ENCODE measurements at places on chromosomes 16 and 17. TPM values are rescaled to one million over a fixed set of nuclear protein-coding genes. Genes with fewer than 3 reads are reported as not detected.
A peak's percentile ranks its signal among the peaks of the same experiment; 100 is the strongest.

The LRRC75A gene
- 1.2 TPM for total RNA-seq

The EPX gene
- not detected for total RNA-seq

The SLFN14 gene
- not detected for total RNA-seq

The TBKBP1 gene
- total RNA-seq = 21.5 TPM

The CFDP1 gene
- total RNA-seq = 36.8 TPM

The PER1 gene
- total RNA-seq = 136 TPM

The TGFB1I1 gene
- total RNA-seq = 36.3 TPM

The TLCD2 gene
- 1.9 TPM for total RNA-seq

DNA sequence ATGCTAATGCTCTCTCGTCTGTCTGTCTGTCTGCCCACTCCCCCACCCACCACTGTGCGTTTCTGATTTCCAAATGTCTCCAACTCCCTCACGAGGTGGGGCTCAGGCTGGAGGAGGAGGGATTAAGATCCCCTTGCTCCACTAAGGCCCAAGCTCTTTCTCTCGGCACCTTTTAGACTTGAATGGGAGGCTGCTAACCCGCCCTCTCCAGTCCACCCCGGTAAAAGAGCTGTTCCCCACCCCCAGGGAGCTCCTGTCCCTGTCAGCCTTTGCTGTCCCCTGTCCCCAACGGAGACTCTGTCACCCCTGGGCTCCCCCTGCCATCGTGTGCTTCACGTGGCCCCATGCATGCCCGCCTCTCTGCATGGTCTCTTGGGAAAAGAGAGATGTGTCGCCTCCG lies 68.5 kb upstream of the PLCG2 start:
- DNase-seq = no peak

DNA sequence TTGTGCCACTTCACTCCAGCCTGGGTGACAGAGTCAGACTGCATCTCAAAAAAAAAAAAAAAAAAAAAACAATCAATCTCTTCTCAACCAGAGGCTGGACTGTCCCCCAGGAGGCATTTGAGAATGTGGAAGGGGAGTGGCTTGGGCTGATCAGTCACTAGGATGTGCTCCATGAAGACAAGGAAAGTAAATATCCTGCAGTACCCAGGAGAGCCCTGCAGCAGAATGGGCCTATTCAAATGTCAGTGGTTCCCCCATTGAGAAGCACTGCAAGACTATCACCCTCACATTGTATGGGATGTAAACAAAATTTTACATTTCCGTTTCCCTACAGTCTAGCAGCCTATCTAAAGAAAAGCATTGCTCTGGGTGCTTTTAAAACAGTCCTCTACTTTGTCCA lies 70.3 kb downstream of the DNAH9 start:
- no peak for DNase-seq

GRCh38 chr16:68732042-68732680 lies 4.9 kb upstream of the CDH1 start:
- no peak for DNase-seq

- DNase-seq = no peak
These were observed 6.4 kb downstream of the DOC2A start for GRCh38 chr16:30004424-30004776.

DNA sequence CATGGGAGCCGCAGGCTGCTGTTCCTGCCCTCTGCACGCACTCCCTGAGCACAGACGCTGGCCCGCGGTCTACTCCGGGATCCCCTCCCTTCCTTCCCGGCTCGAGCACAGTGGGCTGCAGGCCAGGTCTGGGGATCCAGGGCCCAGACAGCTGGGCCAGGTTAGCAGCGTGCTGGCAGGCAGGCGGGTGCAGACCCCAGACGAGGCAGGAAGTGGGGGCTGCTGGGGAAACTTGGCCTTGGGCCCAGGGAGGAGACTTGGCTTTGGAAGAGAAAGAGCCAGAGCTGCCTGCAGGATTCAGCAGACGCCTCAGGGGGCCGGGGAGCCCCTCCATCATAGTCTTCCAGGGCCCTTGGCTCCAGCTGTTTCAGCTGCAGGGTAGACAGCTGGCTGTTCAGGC lies 30.2 kb upstream of the ABCC3 start:
- peak; percentile 94 for DNase-seq

- DNase-seq = no peak
These were observed 44.0 kb upstream of the CLEC18B start for GRCh38 chr16:74465281-74465680.

DNA sequence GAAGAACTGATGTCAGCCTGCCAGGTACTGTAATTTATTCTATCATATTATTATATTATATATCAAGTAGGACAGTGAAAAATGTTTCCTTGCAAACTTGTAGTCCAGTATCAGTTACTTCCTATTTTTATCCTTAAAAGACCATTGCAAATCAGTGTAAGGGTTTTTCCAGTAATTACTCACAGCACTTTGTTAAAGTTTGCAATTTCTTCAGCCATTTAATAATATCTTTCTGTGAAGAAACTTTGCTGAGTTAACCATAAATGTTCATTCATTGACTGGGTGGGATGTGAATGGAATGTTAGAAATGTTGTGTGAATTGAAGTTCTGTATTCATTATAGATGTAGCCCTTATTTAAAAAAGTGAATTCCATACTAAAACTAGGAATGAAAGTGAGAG lies 26.7 kb downstream of the HAPSTR1 start:
- no peak for DNase-seq

GRCh38 chr16:21157632-21158031 lies 842 bp upstream of the LDAF1 start:
- no peak for DNase-seq

GRCh38 chr16:12228602-12229499 lies 252.3 kb downstream of the SNX29 start:
- peak; percentile 41 for DNase-seq

- no peak for DNase-seq
These were observed 261.8 kb upstream of the KIF2B start for GRCh38 chr17:53560953-53561352.

DNA sequence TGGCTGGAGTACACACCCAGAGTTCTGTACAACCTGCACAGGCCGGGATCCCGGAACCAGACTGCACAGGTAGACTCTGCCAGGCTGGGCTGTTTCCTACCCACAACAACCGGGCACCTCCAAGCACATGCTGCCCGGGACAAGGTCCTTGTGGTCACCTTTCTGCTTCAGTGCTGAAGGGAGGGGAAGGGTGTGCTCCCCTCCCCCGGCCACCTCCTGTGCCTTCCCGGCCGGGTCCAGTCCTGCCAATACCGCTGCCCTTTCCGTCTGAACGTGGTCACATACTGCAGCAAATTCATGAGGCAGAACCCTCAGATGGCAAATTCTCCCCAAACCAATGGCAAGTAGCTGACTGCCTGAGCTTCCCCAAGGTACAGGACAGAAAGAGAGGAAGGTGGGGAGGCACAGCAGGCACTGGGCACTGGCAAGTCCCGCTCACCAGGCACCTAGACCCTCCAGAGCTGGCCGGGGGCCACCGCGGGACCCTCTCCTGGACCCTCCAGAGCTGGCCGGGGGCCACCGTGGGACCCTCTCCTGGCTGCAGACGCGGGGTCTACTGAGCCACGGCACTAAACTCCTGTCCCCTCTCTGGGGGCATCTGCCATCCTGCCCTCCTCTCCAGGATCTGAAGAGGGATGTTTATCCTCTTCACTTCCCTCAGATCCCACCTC lies 22.8 kb downstream of the SLC43A2 start:
- DNase-seq = no peak
